CMK (cell line): ENCODE measurements at places on chromosomes 4 and X.

GRCh38 chrX:134542485-134542884 is 82.5 kb downstream of the HPRT1 start:
- DNase-seq: no peak

DNA sequence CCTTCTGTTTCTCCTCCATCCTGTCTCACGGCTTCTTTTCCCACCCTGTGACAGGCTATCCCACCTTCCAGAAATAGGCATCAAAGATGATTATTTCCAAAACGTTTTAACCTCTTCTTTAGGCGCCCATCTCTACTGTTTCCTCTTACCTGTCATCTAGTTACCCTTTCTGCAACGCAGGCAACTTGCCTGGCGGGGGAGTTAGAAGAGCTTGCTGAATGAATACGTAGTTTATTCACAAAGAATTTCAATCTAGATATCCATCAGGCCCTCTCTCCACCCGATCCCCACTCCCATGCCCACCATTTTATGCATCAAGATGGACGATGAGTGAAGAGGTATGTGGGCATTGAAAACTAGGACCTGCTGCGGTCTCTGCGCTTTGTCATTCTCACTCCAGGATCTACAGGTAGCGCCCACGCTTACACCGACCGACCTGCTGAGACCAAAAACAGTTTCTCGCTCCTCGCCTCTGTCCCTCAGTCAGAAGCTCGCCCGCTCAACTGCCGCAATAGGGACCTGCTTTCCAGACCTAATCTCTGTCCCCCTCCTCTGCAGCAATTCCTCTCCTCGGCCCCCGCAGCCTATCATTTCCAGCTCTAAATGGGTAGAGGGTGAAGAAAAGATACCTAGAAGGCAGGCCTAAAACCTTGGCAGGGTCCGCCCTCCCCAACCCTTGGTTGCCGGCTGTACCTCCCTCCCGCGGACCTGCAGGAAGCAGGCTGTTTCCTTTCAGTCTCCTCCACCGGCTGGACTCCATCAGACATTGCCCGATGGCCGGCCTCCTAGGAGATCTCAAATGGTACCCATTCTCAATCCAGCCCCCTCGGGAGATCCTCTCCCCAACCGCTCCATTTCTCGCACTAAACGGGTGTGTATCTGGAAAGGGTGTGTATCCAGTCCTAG is 624 bp downstream of the BEX5 start:
- no peak for DNase-seq

DNA sequence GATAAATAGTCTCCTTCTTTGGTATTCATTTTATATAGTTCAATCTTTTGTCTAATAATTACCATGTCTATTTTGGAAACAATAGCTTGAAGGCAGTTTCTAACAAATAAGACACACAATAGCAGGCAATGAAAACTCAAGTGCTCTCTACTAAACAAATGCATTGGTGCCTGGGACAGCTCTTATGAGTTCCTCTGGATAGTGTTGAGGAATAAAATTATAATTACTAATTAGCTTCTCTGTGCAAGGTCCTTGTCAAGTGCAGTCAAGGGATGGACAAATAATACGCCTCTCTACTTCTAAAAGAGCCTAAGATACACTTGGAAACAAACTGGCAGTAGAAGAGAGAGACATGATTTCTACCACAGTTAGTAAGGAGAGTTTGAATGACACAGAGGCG is 229.0 kb upstream of the GLRA2 start:
- DNase-seq: no peak

- DNase-seq: no peak
Measured at GRCh38 chr4:56742080-56742871, 61.2 kb upstream of the HOPX start.

- DNase-seq: no peak
Measured at GRCh38 chrX:128739539-128739938, 687.3 kb upstream of the ACTRT1 start.

GRCh38 chr4:84968925-84969324 is 2.4 kb upstream of the WDFY3 start:
- no peak for DNase-seq

DNA sequence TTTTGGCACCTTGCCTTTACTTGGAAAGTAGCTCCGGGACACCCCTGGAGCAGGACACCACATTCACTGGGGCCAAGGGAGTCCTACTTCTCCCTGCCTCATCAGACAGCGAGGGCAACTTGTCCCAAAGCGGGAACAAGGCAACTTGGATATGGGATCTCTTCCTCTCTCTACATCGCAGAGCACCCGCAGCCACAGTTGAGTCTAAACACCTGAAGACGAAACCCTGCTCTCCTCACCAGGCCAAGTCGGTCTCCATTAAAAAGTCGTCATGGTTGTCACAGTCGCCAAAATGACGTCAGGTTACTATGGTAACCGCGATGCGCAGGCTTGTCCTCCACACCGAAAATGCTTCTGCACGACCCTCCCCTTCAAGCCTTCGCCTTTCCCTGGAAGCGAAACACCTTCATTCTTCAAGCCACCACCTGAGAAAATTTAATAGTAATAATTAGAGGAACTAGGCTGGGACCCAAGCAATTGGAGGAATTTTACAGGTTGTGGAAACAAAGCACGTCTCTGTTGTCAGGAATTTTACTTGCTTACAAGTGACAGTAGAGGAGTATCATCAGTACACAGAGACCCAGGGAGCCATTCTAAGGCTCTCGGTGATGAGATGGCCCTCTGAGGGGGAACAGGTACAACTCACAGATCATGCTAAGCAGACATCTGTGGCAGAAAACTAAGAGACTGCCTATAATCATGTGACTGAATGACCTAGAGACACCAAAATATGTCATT is 30.5 kb upstream of the TCEAL4 start:
- DNase-seq: peak; percentile 9

- DNase-seq: no peak
Measured at GRCh38 chr4:46274717-46275116, 115.2 kb downstream of the GABRA2 start.

- DNase-seq: no peak
Measured at GRCh38 chr4:52964011-52964410, 101.9 kb downstream of the RASL11B start.

- DNase-seq: no peak
Measured at GRCh38 chr4:71411981-71412380, 73.2 kb downstream of the SLC4A4 start.

GRCh38 chr4:156517956-156518355 is 453.6 kb downstream of the PDGFC start:
- DNase-seq: no peak

GRCh38 chrX:1239681-1240142 is 27.3 kb upstream of the CRLF2 start:
- peak; percentile 77 for DNase-seq

DNA sequence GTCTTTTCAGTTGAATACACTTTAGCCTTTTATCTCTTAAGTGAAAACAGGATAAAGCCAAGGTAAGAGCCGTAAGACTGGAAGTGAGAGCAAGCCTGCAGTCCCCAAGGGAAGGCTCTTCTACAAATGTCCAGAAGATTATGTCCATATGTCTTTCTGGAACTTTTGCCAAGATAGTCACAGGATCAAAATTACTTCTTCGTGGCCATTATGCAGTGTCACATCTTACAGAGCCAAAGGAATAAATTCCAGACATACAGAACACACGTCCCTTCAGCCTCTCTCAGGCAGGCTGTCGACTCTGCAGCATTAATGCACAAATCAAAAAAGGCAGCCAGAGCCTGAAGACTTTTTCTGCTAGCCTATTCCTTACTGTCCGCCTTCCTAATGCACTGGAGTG is 10.9 kb upstream of the GATB start:
- DNase-seq: no peak

- DNase-seq: no peak
Measured at GRCh38 chrX:12159799-12160198, 21.5 kb downstream of the FRMPD4 start.

- DNase-seq: peak; percentile 38
Measured at GRCh38 chr4:67087897-67088296, 457.4 kb downstream of the CENPC start.

- no peak for DNase-seq
Measured at GRCh38 chr4:169293343-169294176, 22.8 kb upstream of the SH3RF1 start.

- DNase-seq: no peak
Measured at GRCh38 chr4:54708339-54709279, 50.9 kb downstream of the KIT start.

DNA sequence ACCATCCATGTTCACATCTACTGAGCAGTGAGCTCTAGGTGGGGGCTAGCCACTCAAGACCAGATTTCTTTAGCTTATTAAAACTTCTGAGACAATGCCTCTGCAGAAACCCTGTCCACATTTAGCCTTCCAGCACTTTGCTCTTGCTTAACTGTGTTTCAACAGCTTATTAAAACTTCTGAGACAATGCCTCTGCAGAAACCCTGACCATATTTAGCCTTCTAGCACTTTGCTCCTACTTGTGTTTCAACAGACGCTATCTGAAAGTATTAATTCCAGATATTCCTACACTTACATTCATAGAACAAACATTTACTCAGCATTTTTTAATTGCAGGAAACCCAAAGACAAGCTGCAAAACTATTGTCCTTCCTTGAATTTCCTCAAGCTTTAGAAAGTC is 91.9 kb downstream of the SEL1L3 start:
- DNase-seq: no peak

- no peak for DNase-seq
Measured at GRCh38 chr4:110245577-110245976, 47.2 kb upstream of the ELOVL6 start.

GRCh38 chrX:31228909-31229308 is 157.1 kb upstream of the FTHL17 start:
- no peak for DNase-seq

DNA sequence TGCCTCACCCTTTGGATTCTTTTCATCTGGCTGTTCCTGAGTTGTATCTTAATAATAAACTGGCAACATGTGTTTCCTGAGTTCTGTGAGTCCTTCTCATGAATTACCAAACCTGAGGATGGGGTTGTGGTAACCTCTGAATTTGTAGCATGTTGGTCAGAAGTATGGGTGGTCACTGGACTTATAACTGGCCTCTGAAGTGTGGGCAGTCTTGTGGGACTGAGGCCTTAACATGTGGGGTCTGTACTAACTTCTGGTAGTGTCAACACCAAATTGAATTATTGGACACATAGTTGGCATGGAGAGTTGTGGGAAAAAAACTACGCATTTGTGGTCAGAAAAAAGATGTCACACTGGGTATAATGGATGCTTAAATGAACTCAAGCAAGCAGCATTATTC is 45.0 kb upstream of the TNIP3 start:
- no peak for DNase-seq
